ENCODE measurements at places on chromosomes 1 and 21.

- peak; percentile 5 for DNase-seq
Measured at GRCh38 chr1:1889090-1889750, 1.7 kb downstream of the GNB1 start.

DNA sequence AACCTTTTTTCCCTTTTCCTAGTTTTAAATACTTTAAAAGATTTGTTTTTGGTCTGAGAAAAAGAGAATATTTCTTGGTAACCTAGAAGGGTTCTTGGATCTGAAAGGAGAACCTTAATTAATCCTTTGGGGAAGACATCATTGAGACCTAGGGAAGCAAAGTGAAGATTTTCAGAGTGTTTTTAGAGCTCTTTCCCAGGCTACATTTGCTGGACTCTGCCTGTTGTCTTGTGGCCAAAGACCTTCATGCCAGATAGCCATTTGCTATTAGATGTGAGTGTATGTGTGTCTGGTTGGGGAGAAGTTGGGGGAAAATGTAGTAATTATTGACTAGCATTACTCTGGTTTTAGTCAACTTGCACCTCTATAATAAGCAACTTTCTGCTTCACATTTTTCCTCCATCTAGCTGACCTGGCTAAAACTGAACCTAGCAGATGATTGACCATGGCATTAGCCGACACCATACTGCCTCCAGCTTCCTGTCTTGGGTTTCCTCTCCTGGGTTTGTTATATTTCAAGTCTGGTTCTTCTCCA is 239.1 kb downstream of the USP25 start:
- no peak for DNase-seq

- no peak for DNase-seq
Measured at GRCh38 chr1:24946861-24947658, 17.0 kb upstream of the RUNX3 start.

DNA sequence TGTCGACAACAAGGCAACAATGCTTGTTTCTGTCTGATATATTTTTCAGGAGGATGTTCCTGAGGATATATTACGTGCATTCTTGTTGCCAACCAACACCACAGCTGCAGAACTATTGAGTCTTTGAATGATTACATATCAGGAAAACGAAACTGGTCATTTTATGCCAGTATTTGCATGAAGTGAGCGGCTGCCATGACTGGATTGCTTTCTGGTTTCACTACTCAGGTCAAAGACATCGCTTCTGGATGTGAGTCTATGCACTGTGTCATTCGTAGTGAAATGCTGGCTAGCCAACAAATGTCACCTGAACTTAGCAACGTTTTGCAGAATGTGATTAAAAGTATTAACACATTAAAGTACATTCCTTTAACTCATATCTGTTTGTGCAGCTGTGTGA is 35.8 kb upstream of the OLFM3 start:
- DNase-seq: no peak

GRCh38 chr1:160539990-160540858 is 17.2 kb upstream of the SLAMF6 start:
- no peak for DNase-seq

DNA sequence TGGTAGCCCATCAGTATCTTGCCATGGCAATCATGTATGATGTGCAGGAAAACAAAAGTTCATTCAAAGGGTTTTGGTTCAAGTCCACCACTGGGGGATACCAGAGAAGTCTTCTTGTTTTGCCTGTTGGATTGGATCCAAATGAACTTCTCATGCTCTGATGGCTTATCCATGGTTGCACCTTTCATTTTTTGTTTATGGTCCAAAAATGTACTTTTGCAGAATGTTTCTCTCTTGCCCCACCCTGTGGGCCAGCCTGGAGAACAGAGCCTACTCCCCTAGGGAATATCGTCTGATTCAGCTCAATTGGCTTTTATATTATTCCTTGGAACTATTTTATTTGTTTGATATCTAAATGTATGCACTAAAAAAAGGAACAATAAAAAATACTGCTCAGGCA is 20.1 kb upstream of the CLCA1 start:
- DNase-seq: no peak

- no peak for DNase-seq
Measured at GRCh38 chr1:37932759-37933158, 14.1 kb downstream of the INPP5B start.

DNA sequence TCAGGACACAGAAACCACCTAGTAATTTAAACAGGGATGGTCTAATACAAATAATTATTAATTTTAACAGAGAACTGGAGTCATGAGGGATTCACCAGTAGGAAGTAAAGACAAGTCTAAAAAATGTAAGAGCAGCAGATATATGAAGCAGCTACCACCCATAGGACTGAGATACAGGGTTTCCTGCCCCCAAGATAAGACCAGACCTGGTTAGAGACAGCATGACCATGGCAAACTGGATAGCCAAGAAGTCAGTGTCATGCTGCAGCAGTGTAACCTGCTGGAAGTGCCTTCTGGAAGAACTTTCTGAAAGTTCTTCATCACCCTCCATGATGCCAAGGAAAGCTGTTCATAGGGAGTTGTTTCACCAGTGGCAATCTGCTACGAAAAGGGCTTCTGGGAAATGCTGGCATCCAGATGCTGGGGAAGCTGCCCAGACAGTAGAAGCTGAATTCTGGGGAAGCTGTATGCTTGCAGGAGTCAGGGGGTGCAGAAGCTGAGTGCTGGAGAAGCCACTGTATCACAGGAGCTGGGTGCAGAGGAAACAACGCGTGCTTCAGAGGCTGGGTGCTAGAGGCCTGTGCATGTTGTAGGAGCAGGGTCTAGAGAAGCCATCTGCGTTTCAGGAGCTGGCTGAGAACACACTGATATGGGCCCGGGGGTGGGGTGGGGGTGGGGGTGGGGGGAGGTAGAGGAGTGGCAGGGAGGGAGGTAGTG is 356.4 kb downstream of the DISC1 start:
- no peak for DNase-seq

DNA sequence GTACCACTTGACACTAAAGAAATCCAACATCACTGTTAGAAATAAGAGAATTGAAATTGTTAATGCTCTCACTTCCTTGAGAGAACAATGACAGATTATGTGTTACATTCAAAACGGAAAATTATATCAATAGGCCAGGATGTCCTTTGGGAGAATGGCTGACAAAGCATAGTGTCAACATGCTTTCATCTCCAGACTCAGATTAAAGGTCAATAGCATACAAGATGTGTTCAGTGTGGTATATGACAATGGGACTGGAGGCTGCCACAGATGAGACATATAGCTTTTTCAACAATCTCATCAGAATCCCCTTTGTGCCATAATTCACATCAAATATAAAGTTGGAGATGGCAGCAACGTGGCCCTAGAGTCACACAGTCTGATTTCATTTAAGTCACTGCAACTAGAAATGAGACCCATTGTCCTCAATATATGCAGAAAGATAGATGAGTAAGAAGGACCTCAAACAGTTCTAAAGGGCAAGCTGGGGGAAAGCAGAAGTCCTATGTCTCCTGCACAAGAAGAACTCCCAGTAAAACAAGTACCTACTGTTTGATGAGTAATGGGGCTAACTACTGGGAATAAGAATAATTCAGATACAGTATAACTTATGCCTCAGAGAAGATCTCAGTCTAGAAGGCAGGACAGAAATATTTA is 327.9 kb downstream of the TTLL7 start:
- no peak for DNase-seq

- no peak for DNase-seq
Measured at GRCh38 chr1:207811920-207812720, 60.3 kb downstream of the CD46 start.

- peak; percentile 25 for DNase-seq
Measured at GRCh38 chr1:66278260-66279021, 255.5 kb upstream of the SGIP1 start.

DNA sequence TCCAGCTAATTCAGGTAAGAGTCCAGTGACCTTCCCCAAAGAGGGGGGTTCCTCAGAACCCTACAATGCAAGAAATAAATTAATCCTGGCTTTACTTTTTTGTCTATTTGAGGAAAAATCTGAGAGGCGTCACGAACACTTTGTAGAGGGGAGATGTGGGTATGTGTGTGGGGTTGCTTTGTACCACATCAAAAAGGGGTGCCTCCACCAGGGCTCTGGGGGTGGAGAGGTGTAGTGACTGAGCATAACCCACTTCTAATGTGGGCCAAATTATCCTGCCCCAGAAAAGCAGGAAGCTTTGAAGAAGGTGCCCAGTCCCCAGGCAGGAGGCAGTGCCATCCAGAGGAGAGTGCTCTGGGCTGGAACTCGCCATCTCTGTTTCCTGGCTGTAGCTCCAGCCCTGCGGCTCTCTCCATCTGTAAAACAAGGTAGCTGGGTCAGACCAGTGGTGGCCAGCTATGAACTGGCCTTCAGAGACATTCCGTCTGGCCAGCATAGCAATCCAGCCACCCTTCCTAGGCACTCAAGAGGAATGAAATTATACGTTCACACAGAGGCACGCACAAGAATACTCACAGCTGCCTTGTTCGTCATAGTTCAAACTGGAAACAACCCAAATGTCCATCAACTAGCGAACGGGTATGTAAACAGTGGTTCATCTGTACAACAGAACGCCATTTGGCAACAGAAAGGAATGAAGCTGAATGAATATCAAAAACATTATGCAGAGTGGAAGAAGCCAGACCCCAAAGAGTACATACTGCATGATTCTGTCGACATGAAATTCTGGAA is 45.4 kb upstream of the TNFRSF1B start:
- peak; percentile 79 for DNase-seq

DNA sequence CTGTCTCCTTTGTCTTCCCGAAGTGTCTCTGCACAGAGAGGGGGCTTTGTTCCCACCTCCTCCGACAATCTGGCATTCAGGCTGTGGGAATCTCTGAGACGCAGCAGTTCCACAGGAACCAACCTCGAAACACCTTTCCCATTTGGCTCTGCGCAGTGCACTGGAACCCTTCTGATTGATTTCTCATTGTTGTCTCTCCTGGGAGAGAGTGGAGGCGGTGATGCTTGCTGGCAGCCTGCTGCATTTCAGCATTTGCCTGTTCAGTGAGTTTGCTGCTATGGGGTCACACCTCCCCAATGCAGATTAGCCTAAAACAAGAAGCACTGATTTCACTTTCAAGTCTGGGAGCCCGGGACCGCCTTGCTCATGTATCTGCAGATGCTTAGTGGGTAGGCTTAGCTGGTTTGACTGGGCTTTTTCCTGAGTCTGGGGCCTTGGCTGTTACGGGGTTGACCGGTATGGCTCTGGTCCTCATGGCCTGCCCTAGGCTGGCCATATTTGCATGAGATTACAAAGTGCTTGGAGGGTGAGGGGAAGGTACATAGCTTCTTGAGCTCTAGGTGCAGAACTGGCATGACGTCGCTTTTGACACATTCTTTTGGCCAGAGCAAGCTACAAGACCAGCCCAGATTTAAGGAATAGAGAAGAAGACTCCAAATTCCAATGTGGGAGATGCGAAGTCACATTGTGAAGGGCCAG is 695.3 kb downstream of the PTPRU start:
- DNase-seq: no peak

GRCh38 chr1:219837274-219837993 is 90.9 kb downstream of the SLC30A10 start:
- peak; percentile 31 for DNase-seq

GRCh38 chr1:233509526-233509925 is 104.4 kb upstream of the KCNK1 start:
- DNase-seq: no peak

DNA sequence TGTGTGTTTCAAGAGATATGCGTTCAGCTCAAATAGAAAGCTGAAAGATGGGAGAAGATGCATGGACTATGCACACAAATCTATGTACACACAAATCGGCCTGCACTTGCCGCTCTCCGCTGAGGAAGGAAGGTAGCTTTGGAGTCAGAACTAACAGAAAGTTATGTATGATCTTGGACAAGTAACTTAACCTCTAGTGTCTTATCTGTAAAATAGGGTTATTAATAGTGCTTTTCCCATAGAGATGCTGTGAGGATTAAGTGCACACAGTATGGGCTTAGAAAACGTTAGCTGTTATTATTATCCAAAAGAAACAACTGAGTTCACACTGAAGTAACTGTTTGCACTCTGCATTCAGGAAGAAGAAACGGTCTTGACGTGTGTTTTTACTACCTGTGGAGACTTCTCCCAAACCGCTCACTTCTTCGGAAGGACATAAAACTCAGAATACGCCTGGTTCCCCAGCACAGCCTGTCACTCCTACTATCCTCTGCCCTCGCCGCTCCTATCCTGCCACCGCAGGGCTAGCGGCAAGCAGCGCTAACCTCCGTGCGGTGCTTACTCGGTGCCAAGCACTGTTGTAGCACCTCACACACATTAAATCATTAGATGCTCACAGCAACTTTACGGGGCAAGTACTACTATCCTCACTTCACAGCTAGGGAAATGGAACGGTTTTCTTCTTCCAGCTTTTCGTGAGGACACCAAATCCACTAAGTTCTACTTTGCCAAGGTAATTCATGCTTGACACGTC is 1.3 kb downstream of the TGFBR3 start:
- peak; percentile 23 for DNase-seq

- no peak for DNase-seq
Measured at GRCh38 chr21:33128538-33128937, 58.6 kb downstream of the OLIG1 start.

- no peak for DNase-seq
Measured at GRCh38 chr21:26119906-26120305, 50.7 kb downstream of the APP start.

DNA sequence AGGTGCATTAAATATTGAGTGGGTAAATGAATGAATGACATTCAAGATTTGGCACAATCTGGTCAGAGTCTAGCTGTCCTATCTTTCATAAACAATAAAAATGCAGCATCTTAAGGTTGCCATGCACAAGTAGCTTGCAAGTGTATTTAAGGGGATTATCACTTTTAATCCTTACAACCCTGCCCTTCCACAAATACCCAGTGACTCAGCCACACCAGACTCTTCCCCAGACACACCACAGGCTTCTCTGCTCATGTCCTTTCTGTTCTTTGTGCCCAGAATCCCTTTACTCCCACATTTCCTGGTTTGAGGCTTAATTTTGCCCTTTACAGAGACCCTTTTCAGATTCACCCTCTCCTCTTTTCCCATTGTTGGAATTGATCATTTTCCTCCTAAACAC is 59.8 kb downstream of the KIRREL1 start:
- DNase-seq: no peak

DNA sequence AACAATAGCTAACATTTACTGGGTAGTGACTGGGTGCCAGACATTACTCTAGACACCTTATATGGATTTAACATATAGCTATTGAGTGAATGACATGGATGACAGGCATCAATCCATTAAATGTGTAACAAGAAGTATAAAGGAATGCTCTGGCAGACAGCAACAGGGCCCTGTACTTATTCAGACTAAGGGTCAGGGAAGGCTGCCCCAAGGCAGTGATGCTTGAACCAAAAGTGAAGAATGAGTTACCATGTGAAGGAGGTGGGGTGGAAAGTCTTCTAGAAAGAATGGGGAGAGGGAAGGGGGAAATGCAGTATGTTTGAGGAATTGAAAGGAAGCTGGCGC is 8.3 kb upstream of the PTPRF start:
- DNase-seq: no peak

GRCh38 chr1:245116751-245117150 is 38.0 kb upstream of the KIF26B start:
- no peak for DNase-seq

- no peak for DNase-seq
Measured at GRCh38 chr1:45002650-45003645, 8.2 kb downstream of the HECTD3 start.

GRCh38 chr1:243346468-243346867 is 90.6 kb downstream of the SDCCAG8 start:
- DNase-seq: no peak

- DNase-seq: no peak
Measured at GRCh38 chr1:27481994-27482620, 7.9 kb downstream of the WASF2 start.
